ENCODE measurements at places on chromosomes 11 and 22. TPM values are rescaled to one million over a fixed set of nuclear protein-coding genes. Genes with fewer than 3 reads are reported as not detected.

DEPDC7 gene
- total RNA-seq = 4.7 TPM

DNA sequence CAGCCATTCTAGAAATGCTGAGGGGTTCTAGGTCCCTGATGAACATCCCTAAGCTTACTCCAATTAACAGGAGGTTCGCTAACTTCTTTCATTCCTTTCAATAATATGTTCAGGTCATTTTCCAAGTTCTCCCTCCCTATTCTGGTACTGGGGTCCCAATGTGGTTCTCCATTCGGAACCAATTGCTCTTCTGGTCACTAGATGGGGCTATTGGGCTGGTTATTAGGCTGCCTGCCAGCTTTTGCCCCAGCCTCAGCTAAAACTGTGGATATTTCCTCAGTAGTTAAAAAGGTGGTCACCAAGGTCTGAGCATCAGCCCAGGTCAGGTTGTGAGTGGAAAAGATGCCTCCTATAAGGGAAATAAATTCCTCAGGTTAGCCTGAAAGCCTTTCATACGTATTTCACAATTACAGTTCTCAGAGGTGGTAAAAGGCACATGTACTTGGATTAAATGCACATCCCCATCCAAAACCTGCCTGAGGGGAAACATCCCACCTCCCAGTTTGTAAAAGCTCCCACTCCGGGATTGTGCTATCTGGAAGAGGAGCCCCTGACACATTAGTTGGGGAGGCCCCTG lies 161.1 kb upstream of the CCDC179 start:
- H3K27ac ChIP-seq = no peak overlapping the region
- no peaks in the 10 kb centered on the region for H3K4me1 ChIP-seq
- H3K4me3 ChIP-seq = no peak overlapping the region
- DNase-seq = no peak
- H3K36me3 ChIP-seq = no peaks in the 10 kb centered on the region
- H3K27me3 ChIP-seq = no peaks in the 10 kb centered on the region

DNA sequence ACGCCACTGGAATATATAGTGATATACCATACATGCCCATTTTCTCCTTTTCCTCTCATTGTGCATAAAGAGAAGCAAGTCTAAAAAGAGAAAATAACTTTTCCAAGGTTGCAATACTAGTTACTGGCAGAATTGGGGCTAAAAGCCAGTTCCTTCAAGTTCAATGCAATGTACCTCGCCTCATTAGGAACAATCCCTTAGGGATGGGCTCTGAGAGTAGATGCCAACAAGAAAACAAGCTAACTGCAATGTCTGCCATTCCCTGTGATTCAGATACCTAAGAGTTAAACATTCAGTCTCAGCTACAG lies 114.3 kb downstream of the RBFOX2 start:
- peaks cover 46% of the 10 kb centered on the region for H3K4me1 ChIP-seq
- DNase-seq = no peak
- peak overlapping the region; percentile 79 for H3K27ac ChIP-seq
- no peaks in the 10 kb centered on the region for H3K27me3 ChIP-seq

- H3K36me3 ChIP-seq = no peaks in the 10 kb centered on the region
- no peak overlapping the region for H3K4me3 ChIP-seq
- DNase-seq = no peak
- peaks cover 52% of the 10 kb centered on the region for H3K27me3 ChIP-seq
- H3K27ac ChIP-seq = no peak overlapping the region
- H3K4me1 ChIP-seq = no peaks in the 10 kb centered on the region
Measured at GRCh38 chr11:59283825-59284772, 71.4 kb upstream of the MPEG1 start.

GRCh38 chr11:76670485-76671236 lies at the start of gene LRRC32:
TSS of gene LRRC32 (minus strand) at chr11:76670747. CDS start at chr11:76665954, 4,793 bp downstream.
- H3K4me1 ChIP-seq = peaks cover 53% of the 10 kb centered on the region
- H3K4me3 ChIP-seq = peak within 1 kb of the TSS; percentile 96
- no peaks in the 10 kb centered on the region for H3K27me3 ChIP-seq
- peak within 1 kb of the TSS; percentile 96 for H3K27ac ChIP-seq

Measured in chondrocyte (in vitro differentiated cells).